Tibial nerve (tissue), 4 donors: ENCODE measurements at places on chromosomes 11 and 22.

DNA sequence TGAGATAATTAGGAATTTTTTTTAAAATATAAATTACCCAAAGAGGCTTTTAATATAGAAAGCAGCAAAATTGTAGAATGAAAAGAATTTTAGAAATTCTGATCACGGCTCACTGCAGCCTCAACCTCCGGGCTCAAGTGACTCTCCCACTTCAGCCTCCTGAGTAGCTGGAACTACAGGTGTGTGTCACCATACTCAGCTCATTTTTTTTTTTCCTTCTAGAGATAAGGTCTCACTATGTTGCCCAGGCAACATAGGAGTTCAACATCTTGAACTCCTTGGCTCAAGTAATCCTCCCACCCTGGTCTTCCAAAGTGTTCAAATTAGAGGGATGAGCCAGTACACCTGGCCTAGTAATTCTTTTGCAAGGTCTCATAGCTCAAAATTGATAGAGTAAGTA, 76.7 kb downstream of the ATG16L2 start:
- DNase-seq: no peak

DNA sequence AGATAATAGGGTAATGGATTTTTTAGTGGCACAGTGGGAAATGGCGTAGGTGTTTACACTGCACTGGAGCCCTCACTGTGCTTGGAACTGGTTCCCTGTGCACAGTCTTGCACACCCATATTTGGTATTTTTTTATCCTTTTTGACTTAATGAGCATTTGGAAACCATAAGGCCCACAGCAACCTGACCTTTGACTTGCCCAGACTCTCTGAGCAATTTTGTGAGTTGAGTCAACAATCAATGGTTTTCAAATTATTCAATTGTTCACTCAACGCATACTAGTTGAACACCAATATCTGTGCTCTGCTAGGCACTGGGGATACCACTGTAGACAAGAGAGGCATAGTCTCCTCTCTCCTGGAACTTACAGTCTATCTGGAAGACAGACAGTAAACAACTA, 14.3 kb downstream of the CD44 start:
- DNase-seq: no peak

DNA sequence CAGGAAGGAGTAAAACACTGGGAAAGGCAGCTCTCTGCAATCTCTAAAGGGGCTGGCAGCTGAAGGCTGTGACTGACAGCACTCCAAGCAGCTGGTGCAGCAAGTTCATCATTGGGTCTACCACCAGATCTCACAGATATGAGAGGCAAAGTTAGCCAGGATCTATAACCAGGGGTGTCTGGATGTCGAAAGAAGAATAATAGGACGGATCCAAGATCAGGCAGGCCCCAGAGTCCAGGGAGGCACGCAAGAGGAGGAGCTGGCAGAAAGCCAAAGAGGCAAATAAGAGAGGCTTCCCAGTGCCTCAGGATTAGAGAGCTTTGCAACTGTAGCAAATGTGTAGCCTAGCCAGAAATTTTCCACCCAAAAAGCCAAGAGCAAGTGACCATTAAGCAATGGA, 77.1 kb downstream of the RBMXL2 start:
- DNase-seq: no peak

DNA sequence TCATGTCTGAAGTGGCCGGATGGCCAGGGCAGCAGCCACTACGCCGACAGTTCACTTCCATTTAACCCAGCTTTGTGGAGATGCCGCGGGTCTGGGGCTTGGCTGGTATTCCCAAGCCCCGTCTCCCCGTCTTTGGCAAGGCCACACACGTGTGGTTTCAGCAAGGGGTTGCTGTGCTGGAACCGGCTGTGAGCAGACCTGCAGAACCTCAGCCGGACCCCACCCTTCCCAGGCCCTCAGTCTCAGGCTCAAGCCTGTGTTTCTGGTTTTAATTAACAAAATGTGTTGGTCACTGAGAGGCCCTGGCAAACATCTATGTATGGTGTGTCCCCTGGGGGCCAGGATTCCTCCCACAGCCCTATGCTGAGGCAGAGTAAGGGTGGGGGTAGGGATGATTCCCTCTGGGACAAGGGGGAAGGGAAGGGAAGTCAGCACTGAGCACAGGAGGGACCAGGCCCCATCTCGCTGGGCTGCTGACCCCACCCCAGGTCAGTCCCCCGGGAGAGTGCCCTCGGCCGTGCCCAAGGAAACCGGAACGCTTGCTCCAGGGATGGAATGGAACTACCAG, 9.3 kb downstream of the OSBPL5 start:
- no peak for DNase-seq

DNA sequence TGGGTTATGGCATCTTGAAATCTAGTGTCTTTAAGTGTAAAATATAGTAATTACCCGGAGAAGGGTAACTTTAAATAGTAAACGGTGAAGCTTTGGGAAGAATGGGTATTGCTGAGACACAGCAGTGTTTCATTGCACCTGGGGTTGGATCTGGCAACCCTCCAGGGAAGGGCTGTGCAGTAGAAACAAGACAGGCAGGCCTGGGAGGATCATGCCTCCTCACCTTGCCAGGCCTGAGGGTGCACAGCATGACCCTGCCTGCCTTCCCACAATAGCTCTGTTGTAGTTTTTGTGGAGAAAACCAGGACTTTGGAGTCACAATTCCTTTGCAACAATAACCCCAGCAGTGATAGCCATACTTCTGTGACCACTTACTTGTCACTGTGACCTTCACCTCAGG, 64.6 kb upstream of the ADSL start:
- DNase-seq: no peak

GRCh38 chr11:104734998-104735397, 163.3 kb downstream of the CASP12 start:
- DNase-seq: no peak

- DNase-seq: no peak
Observed at GRCh38 chr11:101738452-101738851, 154.6 kb upstream of the TRPC6 start.

GRCh38 chr11:92050305-92050704, 174.3 kb upstream of the FAT3 start:
- no peak for DNase-seq

- no peak for DNase-seq
Observed at GRCh38 chr11:45485070-45485707, 180.2 kb downstream of the CHST1 start.

- peak; percentile 51 for DNase-seq
Observed at GRCh38 chr22:39316440-39317083, 2.9 kb downstream of the RPL3 start.

DNA sequence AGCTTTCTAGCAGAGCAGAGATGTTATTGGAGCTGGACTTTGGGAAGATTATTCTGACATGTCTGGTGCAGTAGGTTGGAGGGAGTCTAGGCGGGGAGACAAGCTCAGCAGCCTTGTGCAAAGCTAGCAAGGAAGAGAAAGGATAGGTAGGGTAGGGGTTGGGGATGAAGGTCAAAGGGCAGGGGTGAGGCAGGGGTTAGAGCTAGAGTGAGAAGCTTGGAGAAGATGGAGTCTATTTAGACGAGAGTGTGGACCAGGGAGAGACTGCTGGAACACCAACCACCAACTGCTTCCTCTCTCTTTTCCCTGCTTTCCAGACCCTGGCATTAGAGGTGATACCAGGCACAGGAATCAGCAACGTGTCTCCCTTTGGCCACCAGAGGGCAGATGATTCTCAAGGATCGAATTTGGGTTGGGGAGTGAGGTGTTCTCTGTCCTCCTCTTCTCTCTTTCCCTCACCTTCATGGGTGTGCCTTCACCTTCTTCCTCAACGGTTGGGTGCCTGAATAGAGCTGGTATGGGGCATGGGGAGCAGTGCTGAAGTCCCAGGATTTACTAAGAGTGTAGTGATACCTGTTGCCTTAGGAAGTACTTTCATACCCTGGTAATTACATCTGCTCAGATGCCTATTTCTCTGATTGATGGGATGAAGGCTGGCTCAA, 1.8 kb upstream of the MARK2 start:
- peak; percentile 92 for DNase-seq

- peak; percentile 67 for DNase-seq
Observed at GRCh38 chr11:61472282-61472681, 36.3 kb upstream of the LRRC10B start.

- DNase-seq: no peak
Observed at GRCh38 chr11:46281371-46281831, 3.9 kb downstream of the CREB3L1 start.

DNA sequence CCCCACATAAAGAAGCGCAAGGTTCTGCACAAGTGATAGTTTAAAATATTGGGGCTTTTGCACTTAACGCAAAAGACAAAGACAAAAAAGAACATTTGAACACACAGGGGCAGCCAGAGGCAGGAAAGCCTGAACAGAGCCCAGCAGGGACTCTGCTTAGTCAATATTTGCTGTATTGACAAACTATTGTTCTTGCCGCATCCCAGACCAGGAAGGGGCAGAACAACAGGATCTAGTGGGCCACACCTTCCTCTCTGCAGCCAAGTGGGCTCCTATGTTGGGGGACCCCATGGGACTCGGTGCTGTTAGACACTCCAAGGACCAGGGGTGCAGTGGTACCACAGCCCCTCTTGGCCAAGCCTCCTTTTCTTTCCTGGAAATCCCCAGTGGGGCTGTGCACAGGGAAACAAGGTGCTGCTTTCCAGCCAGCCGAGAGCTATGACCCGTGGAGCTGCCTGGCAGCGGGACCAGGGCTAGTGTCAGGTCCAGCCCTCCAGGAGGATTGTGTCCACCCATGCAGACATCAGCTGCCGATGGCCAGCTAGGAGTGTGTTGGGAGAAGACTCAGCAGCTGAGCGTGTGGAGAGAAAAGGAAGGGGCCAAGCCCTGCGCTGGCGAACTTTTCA, 43.3 kb upstream of the ANO1 start:
- DNase-seq: no peak

GRCh38 chr11:47566149-47566698, 825 bp downstream of the PTPMT1 start:
- no peak for DNase-seq

DNA sequence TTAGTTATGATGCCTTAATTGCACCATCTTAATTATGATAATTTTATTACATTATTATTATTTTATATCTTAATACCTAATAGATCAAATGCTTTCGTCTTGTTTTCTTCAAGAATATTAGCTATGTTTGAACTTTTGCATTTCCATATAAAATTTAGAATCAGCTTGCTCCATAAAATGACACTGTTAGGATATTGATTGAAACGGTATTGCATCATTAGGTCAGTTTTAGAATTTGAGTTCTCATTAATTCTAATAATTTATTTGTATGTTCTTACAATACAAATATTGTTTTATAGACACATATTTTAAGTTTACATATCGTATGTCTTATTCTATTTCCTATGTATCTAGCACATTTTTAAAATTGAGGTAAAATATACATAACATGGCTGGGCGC, 6.7 kb downstream of the CFAP68 start:
- DNase-seq: no peak

DNA sequence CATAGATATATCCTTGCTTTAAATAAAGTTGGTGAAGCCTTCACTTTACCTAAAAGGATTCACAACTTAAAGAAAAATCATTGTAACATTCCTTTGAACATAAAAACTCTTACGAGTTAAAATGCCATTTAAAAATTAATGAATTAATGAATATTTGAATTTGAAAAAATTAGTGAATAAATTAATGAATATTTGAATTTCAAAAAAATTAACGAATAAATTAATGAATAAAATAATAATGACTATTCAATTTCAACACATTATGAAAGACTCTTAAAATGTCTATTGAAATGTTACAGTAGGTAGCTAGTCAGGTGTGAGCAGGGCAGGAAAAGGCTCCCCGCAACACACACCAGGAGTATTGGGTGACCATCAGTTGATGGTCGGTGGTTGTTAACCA, 22.9 kb downstream of the ARHGAP20 start:
- no peak for DNase-seq

- DNase-seq: no peak
Observed at GRCh38 chr11:10325277-10326011, 20.6 kb downstream of the ADM start.

GRCh38 chr11:76224461-76225121, 18.3 kb upstream of the WNT11 start:
- no peak for DNase-seq

DNA sequence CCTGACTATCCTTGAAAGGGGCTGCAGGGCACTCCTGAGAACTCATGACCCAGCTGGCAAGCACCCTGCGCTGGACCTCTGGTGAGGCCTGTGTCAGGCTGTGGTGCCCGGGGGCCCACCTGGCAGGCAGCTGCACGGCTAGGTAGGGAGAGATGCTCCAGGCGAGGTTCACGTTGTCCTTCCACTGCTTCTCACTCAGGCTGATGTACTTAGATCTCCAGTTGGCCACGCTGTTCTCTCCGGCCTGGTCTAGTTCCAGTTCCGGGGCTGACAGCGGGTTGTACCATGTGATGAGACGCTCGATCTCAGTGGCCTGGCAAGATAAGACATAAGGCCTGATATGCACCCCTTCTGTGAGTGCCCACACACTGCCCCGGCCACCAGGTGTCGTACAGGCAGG, 44.7 kb upstream of the SERPIND1 start:
- DNase-seq: no peak

GRCh38 chr22:37906364-37907008, 389 bp downstream of the MICALL1 start:
- no peak for DNase-seq
